ENCODE measurements at places on chromosomes 3 and 15. TPM values are rescaled to one million over a fixed set of nuclear protein-coding genes. Genes with fewer than 3 reads are reported as not detected.

- DNase-seq, result no peak
These were observed 240.4 kb downstream of the RBMS3 start for GRCh38 chr3:29521293-29521692.

SCN11A gene
- 0.36 TPM for total RNA-seq

CCDC54 gene
- total RNA-seq, result not detected

XIRP1 gene
- total RNA-seq, result not detected

DNA sequence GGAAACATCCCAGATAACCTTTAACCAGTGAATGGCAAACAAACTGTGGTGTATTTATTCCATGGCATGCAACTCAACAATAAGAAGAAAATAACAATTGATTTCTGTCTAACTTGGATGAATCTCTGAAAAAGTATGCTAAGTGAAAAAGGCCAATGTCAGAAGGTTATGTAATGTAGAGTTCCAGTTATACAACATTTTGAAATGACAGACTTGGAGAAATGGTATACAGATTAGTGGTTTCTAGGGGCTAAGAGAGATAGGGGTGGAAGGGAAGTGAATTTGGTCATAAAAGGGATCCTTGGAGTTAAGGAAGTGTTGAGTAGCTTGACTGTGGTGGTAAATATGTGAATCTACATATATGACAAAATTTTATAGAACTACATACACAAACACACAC is 269.4 kb upstream of the SUCLG2 start:
- no peak for DNase-seq

- no peak for DNase-seq
These were observed 120.1 kb upstream of the NMNAT3 start for GRCh38 chr3:139797724-139798343.

DNA sequence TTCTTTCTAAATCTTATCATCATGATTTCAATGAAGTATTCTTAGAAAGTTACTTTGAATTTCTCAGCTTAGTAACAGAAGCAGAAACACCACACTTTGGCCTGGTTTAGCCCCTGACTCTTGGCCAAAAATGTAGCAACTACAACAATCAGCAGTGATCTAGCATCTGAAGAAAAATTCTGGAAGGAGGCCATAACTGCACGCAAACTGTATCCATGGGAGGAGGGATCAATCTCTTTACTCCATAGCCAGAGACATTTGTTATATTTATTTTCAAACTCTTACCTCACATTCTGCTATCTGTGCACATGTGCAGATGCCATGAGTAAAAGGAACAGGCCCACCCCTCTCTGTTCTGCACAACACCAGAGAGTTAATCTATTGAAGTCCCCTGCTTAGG is 251.0 kb upstream of the P2RY1 start:
- DNase-seq, result no peak

TUSC7 gene
- not detected for total RNA-seq

GRCh38 chr3:2976212-2976611 is 134.0 kb downstream of the IL5RA start:
- no peak for DNase-seq

- DNase-seq, result no peak
These were observed 166.9 kb upstream of the TPM1 start for GRCh38 chr15:62875626-62876021.

- DNase-seq, result no peak
These were observed 8.6 kb downstream of the GPX1 start for GRCh38 chr3:49349348-49350114.

GRCh38 chr15:87496109-87496508 is 760.4 kb downstream of the NTRK3 start:
- DNase-seq, result no peak

CCR3 gene
- total RNA-seq, result not detected

- DNase-seq, result no peak
These were observed 51.6 kb upstream of the TCF12 start for GRCh38 chr15:56866803-56867202.

DNA sequence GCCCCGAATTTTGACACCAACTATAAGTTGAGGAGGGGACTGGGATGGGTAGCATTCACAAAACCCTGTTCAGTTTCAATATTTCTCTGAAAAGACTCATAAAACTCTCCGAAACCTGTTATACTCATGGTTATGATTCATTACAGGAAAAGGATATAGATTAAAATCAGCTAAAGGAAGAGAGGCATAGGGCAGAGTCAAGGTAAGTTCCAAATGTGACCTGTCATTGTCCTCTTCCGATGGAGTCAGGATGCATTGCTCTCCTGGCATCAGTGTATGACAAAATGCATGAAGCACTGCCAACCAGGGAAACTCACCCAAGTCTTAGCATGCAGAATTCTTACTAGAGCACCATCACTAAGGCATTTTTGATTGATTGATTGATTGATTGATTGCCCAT is 525.0 kb upstream of the NAALADL2 start:
- no peak for DNase-seq

CHRNA5 gene
- total RNA-seq, result 1.3 TPM

DNA sequence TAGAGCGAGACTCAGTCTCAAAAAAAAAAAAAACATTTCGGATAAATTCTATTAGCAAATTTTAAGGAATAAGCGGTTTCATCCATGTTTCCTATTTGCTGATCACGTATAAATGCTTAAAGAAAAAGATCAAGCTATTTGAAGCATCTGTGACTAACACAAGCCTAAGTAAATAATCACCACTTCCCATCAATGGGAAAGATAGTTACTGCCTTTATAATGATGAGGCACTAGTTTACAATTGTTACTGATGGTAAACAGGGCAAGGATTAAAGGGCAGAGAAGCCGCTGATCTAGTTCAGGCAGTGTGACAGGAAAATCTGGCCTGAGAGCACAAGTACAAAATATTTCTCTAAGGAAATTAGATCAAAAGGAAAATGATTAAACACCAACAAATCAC is 13.7 kb downstream of the CLPX start:
- DNase-seq, result no peak

- no peak for DNase-seq
These were observed 57.8 kb upstream of the BOC start for GRCh38 chr3:113153499-113154107.

DNA sequence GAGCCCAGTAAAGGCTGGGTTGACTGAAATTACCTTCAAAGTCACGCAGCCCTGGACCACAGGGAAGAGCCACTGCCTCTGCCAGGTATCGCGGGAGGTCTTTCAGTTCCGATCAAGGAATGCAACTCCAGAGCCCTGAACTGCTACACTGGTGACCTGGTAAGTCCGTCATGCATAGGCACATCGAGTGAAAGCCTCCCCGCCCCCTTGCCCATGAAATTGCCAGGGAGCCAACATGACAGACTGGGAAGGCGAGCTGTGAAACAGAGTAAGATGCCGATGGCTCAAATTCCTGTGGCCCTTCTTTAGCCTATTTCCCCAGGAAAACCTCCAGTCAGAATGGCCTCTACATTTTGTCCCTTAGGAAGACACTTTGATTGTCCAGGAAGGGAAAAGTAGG is 2.3 kb upstream of the GP5 start:
- DNase-seq, result no peak

GRCh38 chr3:35724106-35724505 is 84.8 kb downstream of the ARPP21 start:
- no peak for DNase-seq

GRCh38 chr15:83287541-83288027 is 3.1 kb upstream of the BNC1 start:
- no peak for DNase-seq

GRCh38 chr3:2623436-2623835 is 486.7 kb downstream of the IL5RA start:
- DNase-seq, result no peak

DNA sequence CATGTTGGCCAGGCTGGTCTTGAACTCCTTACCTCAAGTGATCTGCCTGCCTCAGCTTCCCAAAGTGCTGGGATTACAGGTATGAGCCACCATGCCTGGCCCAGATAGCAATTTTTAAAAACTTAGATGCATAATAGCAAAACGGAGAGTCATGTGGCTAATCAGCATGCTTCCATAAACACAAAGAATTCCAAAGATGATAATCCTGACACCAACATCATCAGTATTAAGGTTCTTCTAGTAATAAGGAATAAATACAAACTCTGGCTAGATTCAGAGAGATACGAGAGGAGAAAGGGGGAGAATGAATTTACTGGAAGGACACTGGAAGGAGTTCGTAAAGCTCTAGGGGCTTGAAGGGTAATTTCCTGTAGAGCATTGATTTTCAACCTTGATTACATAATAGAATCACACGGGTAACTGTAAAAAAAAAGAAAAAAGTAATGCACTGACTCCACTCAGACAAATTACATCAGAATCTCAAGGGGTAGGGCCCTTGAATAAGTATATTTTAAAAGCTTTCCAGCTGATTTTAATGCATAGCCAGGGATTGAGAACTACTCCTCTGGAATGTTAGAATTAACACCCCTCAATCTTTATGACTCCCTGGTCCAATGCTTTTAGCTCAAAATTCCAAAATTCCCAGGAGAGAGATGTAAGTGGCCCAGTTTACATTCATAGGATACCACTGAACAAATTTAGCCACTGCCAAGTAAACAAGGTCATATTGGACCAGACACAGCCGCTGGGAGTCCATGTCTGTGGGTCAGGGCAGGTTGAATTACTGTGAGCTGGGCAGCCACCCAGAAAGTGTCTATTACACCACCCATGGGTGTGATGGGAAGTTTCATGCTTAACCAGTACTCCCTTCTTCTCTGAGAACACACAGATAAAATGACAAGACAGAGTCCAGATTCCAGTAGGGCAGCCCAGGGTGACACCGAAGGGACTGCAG is 243.9 kb downstream of the TBL1XR1 start:
- no peak for DNase-seq

GRCh38 chr3:160755776-160756304 is at the start of gene PPM1L:
PPM1L (plus strand) TSS chr3:160756231.
- no peak for DNase-seq

DNA sequence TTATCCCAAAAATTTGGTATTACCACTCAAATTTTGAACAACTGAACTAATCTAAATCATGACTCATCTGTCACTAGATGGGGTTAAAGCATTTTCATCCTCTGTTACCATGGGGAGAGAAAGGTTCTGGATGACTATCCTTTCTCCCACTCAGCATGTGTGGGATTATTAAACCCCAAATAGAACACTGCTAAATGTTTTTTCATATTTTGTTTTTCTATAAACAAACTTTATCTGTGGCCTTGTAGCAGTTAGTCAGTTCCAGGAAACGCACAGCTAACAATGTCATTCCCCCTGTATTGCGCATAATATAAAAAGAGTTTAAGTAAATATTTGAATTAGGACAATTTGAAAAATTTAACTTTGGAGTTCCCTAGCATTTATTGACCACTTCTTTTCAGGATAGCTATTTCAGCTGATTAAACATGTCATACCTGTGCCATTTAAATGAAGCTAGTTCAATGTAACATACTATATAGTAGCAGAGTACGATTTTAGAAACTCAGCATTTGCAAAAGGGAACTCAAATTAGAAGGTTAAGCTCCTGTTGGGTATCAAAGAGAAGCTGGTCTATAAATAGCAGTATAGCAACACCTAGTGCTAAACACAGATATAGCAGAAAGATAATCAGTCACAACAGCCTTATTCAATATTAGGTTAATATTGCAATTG is 9.2 kb upstream of the TMEM212 start:
- DNase-seq, result no peak

GRCh38 chr3:128143496-128143895 is 9.8 kb upstream of the EEFSEC start:
- no peak for DNase-seq

Data from omental fat pad (tissue), 4 donors.